Left renal cortex interstitium (tissue), 4 donors: ENCODE measurements at places on chromosomes 3 and 15.

GRCh38 chr3:57397175-57398026 is 104.9 kb upstream of the ASB14 start:
- DNase-seq: no peak

GRCh38 chr3:13348661-13349396 is 71.3 kb downstream of the NUP210 start:
- peak; percentile 11 for DNase-seq

DNA sequence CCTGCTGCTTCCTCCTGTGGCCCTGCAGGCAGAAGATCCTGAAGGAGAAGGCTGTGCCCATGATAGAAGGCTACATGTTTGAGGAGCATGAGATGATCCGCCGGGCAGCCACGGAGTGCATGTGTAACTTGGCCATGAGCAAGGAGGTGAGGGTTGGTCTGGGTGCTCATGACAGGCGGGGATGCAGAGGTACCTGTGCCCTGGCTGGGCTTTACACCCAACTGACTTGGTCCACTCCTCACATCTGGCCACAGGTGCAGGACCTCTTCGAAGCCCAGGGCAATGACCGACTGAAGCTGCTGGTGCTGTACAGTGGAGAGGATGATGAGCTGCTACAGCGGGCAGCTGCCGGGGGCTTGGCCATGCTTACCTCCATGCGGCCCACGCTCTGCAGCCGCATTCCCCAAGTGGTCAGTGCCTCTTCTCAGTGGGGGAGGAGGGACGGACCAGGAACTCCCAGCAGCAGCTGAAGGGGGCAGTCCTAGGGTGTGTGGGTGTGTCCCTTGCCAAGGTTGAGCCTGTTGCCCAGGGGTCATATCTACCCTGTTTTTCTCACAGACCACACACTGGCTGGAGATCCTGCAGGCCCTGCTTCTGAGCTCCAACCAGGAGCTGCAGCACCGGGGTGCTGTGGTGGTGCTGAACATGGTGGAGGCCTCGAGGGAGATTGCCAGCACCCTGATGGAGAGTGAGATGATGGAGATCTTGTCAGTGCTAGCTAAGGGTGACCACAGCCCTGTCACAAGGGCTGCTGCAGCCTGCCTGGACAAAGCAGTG is 1.6 kb upstream of the RCCD1 start:
- DNase-seq: no peak

DNA sequence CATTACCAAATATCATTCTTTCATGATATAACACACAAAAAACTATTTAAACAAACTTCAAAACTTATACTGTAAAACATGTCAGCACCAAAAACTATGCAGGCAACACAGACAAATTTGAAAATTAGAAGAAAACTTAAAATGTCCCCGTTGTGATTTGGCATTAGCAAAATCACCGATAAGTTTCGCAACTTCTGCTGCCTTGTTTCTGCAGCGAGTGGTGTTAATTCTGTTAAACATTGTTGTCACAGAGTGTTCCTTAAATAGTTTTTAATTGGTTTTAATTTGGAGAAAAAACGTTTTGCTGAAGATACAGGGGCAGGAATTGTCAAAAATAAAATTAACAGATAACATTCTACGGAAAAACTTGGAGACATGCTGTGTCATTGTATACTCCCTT is 160.6 kb downstream of the RPLP1 start:
- no peak for DNase-seq

DNA sequence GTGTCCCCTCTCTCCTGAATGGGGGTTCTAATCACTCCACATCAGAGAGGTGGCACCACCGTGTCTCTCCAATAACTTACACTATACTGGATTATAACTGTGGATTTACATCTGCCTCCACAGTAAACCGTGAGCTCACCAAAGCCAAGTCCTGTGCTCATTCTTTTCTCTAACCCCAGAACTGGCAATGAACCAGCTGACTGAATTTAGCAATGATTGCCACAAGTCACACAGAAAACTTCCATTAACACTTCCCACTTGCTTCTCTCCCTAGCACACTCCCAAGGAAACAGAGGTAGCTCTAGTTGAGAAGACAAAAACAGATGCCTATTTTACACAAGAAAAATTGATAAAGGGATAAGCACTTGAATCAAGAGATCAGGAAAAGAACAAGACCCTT is 361.3 kb downstream of the ULK4 start:
- no peak for DNase-seq

DNA sequence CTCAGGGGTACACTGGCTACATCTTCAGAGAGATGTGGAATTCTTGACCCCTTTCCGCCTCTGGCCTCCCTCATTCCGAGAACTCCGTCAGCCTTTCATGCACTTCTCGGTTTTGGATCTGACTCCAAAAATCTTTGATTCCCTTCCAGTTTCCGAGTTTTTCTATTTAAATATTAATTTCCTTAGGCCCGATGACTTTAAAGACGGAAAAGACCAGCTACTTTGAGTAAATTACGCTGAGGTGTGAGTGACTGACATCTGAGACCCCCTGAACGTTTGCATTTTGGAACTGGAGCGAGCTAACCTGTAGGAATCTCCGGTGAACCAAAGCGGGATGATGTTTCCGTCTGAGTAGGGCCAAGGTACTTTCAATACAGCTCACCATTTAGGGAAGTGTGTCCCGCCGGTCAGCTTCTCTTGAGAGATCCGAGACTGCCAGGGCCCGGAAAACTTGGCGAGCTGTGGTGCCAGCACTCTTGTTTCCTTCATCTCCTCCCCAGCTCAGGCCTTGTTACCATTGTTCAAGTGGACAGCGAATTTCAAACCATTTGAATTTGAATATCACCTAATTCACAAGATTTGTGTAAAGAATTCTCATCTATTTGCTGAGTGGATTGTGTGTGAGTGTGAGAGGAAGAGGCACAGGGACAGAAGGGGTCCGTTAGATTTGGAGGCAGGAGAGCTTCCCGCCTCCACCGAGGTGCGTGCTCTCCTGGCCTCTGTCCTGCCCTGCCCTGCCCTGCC is 5.4 kb downstream of the SOX14 start:
- DNase-seq: no peak

- DNase-seq: no peak
These were observed 76.1 kb downstream of the SYNPR start for GRCh38 chr3:63354160-63354559.

DNA sequence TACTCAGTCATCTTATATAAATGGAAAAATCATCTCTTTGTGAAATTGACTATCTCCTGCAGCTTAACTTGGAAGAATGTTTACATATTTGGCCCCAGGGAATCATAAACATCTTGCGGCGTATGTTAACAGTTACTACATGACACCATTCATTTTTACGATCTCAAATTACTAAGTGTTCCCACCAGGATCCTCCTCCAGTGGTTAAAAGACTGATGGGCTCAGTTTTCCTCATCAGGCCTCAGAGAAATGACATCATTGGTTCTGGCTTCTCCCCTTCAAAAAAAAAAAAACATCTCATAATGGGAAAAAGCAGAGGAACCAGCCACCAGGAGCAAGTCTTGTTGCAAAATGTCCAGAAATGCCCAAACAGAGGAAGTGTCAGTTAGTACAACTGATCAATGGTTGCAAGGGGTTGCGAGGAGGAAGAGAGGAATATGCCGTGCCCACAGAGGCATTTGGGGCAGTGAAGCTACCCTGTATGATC is 70.5 kb upstream of the LIPC start:
- DNase-seq: no peak

- no peak for DNase-seq
These were observed 20.8 kb downstream of the SLC28A1 start for GRCh38 chr15:84905016-84905916.

GRCh38 chr3:2154621-2155020 is 56.0 kb downstream of the CNTN4 start:
- no peak for DNase-seq

GRCh38 chr15:96331144-96331944 is 844 bp downstream of the NR2F2 start:
- DNase-seq: no peak

DNA sequence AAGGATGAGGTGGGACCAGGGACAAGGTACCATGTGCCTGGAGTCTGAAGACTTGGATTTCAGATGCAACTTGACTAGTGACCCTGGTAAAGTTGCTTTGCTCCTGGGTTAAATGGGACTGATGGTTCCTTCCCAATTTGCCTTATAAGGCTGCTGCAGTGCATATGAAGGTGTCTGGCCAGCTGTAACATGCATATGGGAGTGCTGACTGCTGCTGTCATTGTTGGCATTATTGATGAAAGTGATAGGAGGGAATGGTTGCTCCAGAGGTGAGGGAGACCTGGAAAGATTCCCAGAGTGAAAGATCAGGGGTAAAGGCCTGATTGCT is 20.5 kb downstream of the CYP8B1 start:
- DNase-seq: no peak

GRCh38 chr3:197912741-197913476 is 37.1 kb upstream of the RPL35A start:
- no peak for DNase-seq

DNA sequence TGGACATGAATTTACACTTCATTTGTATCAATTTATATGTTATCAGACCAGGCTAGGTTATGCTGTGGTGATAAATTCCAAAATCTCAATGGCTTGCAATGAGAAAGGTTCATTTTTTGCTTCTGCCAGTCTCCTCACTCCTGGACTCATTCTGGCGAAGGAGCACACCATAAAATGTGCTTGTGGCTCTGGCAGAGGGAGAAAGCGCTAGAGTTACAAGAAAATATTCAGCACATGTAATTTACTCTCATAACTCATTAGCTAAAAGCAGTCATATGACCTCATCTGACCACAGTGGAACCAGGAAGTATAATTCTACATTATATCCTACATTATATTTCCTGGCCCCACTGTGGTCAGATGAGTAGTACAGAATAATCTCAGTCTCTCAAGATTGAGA is 193.8 kb downstream of the BCHE start:
- DNase-seq: no peak

GRCh38 chr3:178522200-178523052 is 13.8 kb upstream of the KCNMB2 start:
- no peak for DNase-seq

- no peak for DNase-seq
These were observed 247.3 kb upstream of the CHRM5 start for GRCh38 chr15:33720952-33721351.

DNA sequence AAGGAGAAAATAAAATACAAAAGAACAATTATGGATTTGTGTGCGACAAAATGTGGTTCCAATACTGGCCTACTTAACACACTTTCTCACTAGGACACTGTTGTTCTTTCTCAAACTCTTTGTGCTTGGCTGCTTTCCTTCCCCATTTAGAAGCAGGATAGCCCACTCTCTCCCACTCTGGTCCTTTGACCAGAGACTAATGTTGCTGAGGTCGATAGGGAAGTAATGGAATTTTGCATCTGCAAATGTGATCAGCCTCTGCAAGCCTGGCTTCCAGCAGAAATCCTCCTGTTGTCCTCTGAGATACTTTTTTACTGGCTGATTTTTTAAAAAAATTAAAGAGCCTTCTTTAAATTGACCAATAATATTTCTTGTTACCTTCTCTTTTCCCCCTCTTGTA is 71.0 kb downstream of the PPM1L start:
- no peak for DNase-seq

GRCh38 chr3:117606866-117607265 is 897.3 kb downstream of the TUSC7 start:
- no peak for DNase-seq

- DNase-seq: no peak
These were observed 2.2 kb upstream of the PRKCD start for GRCh38 chr3:53158765-53159155.

DNA sequence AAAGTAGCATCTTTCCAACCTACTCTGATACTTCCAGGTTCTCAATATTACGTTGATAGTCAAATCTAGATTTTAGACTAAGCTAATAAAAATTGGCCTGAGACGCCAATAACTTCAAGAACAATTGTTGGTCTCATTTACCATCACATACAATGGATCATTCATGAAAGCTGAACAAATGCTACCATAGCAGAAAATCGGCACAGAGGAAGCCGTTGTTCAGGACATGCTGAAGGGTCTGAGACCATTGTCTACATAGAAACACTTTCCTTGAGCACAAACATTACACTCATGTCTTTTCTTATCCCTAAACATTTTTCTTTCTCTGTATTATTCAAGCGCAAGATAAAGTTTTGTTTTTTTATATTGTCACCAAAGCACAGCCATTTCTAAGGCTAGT is 37.2 kb upstream of the FHIT start:
- no peak for DNase-seq

GRCh38 chr3:193548406-193548805 is 6.3 kb downstream of the ATP13A4 start:
- DNase-seq: no peak

- DNase-seq: no peak
These were observed 143.9 kb upstream of the UMPS start for GRCh38 chr3:124586126-124587052.

- no peak for DNase-seq
These were observed 26.2 kb upstream of the HHATL start for GRCh38 chr3:42728668-42729364.

- DNase-seq: no peak
These were observed 17.5 kb upstream of the KCTD6 start for GRCh38 chr3:58474348-58474911.

- no peak for DNase-seq
These were observed 47.3 kb upstream of the C3orf22 start for GRCh38 chr3:126606001-126606400.

GRCh38 chr3:16203671-16204629 is 29.5 kb downstream of the GALNT15 start:
- no peak for DNase-seq

GRCh38 chr3:143718463-143718862 is 129.8 kb downstream of the SLC9A9 start:
- DNase-seq: no peak

DNA sequence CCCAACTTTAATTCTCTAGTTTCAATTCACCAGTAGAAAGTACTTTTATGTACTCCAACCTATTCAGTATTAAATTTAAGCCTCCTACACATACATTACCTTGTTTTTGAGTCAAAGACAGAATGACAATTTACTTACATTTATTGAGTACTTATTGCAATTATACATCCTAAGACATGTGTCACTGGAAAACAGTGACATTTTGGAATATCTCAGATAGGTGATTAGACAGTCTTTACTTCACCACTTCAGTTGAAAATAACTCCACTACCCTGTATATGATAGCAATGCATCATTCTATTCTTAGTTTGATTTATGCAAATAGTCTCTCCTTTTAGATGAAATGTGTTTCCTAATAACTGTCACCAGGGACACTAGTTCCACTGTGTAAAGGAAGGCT is 461.5 kb downstream of the TUSC7 start:
- DNase-seq: no peak

DNA sequence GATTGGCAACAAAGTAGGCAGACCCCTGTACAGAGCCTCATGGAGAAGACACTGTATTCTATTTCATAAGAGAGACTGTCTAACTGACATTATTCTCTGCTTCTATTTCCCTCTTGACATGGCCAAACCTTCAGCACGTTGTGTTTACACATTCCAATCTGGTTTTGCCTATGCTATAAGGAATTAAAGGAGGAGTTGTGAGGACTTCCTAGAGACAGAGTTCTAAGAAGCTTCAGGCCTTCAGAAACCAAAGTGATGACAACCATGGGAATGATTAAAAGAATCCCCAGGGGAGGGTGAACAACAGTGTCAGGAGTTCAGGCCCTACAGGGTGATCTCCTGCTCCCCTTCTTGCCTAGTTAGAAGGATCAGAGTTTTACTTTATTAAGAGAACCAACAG is 44.9 kb upstream of the CAPN7 start:
- DNase-seq: no peak
